ENCODE measurements at places on chromosomes 7 and 10.
A peak's percentile ranks its signal among the peaks of the same experiment; 100 is the strongest.

DNA sequence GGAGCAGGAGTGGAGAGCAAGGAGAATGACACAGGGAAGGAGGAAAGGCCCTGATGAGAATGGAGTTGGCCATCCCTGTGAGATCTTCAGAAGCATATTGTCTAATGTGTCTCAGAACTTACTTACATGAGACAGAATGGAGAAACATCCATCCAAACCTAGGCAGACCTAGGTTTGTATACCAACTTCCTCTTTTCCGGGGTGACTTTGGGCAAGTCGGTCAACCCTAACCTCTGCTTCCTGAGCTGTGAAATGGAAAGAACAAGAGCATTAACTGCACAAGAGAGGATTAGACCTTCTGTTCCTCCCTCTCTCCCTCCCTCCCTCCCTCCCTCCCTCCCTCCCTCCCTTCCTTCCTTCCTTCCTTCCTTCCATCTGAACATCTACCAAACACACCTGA is 4.5 kb downstream of the GHRHR start:
- no peak for DNase-seq

- DNase-seq: no peak
These were observed 104.6 kb downstream of the NRP1 start for GRCh38 chr10:33229949-33230267.

DNA sequence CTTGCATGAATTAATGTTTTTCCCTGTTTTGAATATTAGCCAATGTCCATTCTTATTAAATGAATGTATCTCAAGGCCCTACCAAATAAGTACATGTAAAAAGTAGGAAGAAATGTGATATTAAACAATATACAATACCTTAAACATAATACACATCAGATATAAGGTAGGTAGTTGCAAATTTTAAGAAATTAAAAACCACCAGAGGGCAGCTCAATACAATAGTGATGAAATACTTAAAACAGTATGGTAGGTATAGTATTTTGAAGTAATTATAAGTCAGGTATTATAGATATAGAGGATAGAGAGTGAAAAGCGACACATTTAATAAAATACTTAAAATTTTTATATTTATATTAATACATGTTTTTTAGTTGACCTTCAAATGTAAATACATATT is 43.6 kb upstream of the CDK14 start:
- DNase-seq: peak; percentile 35

GRCh38 chr7:35825974-35826373 is 25.1 kb downstream of the SEPTIN7 start:
- no peak for DNase-seq

- DNase-seq: peak; percentile 33
These were observed 65.2 kb downstream of the ZMYND11 start for GRCh38 chr10:200405-200804.

GRCh38 chr10:127986531-127987466 is 79.9 kb downstream of the PTPRE start:
- DNase-seq: no peak

GRCh38 chr7:114629762-114630161 is 215.1 kb downstream of the FOXP2 start:
- DNase-seq: no peak

All from IMR-90 (cell line).